CD4-positive, alpha-beta T cell treated with Interleukin-17A for 1 hour (primary cell): ENCODE measurements at places on chromosomes 3 and 15.

GRCh38 chr3:132464066-132464465 is 46.8 kb downstream of the DNAJC13 start:
- DNase-seq: no peak

DNA sequence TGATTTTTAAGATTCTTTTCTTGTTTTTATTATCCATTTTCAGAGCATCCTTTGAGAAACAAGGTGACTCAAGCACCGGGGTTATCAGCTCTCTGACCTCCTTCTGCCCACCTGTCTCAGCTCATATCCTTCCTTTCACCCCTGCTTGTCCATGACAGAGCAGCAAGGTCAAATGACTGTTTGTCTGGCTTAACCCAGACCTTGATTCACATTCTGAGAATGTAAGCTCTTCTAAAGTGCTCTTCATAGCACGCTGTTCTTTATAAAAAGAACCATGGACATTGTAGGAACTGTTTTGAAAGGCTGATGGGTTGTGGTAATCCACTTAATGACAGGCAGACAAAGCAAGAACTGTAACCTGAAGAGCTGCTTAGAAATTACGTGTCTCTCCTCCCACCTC is 122.5 kb downstream of the CHST2 start:
- DNase-seq: no peak

DNA sequence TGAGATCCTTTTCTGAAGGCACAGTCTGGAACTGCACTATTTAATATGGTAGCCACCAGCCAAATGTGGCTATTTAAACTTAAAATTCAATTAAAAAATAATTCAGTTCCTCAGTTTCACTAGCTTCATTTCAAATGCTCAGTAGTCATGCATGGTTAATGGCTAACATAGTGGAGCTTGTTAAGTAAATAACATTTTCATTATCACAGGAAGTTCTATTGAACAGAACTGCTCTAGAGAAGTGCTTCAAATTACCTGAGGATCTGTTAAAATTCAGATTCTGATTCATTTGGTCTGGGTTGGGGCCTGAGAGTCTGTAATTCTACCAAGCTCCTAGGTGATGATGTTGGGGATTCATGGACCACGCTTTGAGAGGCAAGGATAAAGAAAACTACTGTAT is 109.6 kb upstream of the THRB start:
- no peak for DNase-seq

DNA sequence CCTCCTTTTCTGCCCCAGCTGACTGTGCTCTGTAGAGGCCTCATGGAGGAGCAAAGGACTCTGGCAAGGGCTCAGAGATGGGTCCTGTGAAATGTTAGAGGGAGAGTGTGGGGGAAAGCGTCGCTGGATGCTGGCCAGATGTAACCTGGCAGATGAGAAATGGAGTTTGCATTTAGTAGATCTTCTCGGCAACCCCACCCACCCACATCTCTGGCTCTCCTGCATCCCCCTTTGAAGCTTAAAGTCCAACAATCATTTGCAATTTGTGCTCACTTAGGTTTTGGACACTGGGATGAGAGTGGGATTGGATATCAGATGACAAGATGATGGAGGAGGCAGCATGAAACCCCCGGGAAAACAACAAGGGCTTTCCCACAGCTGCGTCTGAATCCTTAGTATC is 523.6 kb upstream of the MCTP2 start:
- no peak for DNase-seq

- DNase-seq: no peak
Observed at GRCh38 chr3:90007778-90008499, 900.5 kb downstream of the EPHA3 start.

GRCh38 chr3:126509597-126510307 is 7.8 kb downstream of the UROC1 start:
- DNase-seq: no peak

GRCh38 chr3:122787872-122788271 is 5.8 kb downstream of the HSPBAP1 start:
- peak; percentile 18 for DNase-seq
